ENCODE measurements at places on chromosomes 2 and 18.

- no peak for DNase-seq
Observed at GRCh38 chr2:160334028-160334741, 134.1 kb upstream of the ITGB6 start.

DNA sequence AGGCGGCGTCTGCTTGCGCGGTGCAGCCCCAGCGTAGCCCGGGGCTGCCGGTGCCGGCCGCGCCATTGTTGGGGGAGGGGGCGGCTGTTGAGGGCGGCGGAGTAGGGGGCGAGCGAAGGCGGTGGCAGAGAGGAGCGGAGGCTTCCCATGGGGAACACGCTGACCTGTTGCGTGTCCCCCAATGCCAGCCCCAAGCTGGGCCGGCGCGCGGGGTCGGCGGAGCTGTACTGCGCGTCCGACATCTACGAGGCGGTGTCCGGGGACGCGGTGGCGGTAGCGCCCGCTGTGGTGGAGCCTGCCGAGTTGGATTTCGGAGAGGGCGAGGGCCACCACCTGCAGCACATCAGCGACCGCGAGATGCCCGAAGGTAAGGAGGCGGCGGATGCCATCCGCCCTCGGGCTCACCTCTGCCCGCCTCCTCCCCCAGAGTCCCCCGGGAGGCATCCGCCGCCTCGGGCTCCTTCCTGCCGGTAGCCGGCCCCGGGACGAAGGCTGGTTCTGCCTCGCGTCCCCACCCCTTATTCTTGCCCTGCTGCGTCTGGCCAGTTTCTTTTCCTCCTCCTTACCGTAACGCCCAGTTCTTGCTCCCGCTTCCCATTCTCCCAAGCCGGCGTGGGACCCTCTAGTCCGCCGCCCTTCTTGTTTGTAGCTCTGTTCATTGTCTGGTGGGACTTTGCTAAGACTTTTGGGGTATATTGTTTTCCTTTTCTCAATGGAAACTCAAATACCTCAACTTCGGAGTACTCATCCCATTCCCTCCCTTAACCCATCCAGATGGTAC, 500 bp downstream of the CCNYL1 start:
- DNase-seq = no peak

GRCh38 chr2:8598295-8599165, 83.3 kb upstream of the ID2 start:
- DNase-seq = no peak

GRCh38 chr18:10377956-10378355, 76.5 kb upstream of the APCDD1 start:
- DNase-seq = no peak

DNA sequence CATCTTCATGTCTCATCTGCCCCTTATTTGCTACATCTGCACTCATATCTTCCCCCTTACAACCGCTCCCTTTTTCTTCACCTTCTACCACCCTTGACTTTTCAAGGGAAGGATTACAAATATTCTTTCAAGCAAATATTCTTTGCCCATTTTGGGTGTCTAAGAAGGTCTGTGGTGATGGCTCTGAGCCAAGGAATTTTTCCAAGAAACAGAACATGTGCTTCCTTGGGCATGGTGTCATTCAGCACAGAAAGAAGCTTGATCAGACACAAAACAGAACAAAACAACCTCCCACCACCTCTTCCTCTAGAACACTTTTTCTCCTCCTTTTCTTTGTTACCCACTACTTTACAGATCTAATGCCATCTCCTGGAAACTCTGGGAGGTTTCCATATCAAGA, 313.7 kb downstream of the SATB2 start:
- no peak for DNase-seq

DNA sequence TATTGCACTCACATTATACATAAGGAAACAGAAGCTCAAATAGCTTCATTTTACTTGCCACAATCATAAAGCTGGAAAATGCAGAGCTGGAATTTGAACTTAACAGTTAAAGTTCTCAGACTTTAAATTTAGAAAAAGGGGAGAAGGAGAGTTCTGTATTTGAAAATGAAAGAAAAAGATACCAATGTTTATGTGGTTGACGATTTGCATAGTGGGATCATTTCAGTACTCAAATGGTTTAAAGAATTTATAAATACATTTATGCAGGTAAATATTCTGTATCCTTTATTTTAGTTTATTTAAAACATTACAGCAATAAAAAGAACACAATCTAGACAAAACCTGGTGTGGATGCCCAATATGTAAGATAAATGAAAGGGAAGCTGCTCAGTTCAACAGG, 25.5 kb upstream of the STAT4 start:
- no peak for DNase-seq

- no peak for DNase-seq
Observed at GRCh38 chr2:130152816-130153595, 8.1 kb upstream of the CCDC74B start.

DNA sequence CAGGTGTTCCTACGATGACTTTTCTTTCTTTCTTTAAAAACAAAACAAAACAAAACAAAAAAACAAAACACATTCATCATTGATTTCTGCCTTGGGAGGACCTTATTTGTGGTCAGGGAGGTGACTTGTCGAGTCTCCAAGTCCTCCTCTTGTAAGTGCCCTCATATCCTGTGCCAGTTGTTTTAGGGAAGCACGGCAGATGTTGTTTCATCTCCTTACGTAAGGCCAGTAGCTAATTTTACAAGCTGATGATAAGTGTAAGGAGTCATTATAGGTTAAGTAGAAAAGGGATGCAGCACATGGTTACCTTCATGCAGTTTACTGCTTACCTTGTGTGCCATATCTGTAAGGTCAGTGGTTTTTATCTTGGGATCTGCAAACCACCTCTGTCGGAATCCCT, 52.2 kb downstream of the MRPS9 start:
- no peak for DNase-seq

DNA sequence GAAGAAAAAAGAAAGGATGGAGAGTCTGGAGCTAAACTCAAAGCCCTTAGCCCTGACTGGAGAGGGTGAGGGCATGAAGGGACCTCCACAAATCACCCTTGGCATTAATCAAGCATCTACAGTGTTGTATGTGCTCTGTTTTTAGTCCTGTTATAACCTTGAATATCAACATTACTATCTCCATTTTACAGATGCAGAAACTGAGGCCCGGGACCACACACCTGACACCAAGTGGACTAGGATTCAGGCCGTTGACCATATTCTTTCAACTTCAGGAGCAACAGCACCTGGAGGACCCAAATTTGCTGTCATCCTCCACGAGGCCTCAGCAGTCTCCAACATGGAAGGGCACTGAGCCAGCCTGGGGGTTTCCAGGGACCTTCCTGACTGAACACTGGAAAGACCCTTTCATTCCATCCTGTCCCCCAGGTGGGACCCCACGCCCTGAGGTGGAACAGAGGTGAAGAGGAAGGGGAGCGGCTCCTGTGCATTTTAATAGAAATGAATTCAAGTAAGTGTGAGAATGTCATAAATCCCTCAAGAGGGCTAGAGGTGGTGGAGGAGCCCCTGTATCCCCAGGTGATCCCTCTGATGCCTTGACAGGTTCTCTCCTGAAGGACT, 41.0 kb downstream of the SERTAD2 start:
- no peak for DNase-seq

- DNase-seq = no peak
Observed at GRCh38 chr2:240140920-240141319, 462 bp upstream of the OTOS start.

GRCh38 chr2:119753041-119753929, 6.4 kb upstream of the PTPN4 start:
- no peak for DNase-seq

DNA sequence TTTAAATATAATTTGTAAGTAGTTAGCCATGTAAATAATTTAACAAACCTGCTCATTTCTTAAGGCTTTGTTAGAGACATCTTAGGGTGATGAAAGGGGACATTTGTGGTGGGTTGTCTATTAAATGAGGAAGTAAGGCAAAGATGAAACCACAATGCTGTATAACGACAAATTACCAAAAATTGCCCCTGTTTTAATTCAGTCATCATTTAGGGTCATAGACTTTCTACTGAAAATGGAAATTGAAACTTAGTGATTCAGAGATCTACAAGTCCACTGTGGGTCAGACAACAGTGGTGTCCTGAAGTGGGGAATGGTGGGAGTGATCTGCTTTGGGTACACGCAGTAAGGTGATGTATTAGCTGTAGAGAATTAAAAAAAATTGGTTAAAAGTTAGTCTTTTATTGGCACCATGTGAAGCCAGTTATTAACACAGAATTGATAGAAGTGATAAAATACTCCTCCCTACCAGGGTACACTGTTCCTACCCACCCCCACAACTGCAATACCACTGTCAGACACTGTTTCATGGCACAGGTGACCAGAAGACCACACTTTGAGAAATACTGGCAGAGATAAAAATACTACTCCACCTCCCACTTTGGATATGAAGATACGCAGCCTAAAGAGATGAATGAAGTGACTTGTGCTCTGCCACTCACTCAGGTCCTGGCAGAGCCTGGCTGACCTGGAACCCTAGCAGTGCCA, 13.4 kb downstream of the CERS6 start:
- DNase-seq = no peak

- no peak for DNase-seq
Observed at GRCh38 chr2:212931271-212931670, 220.1 kb downstream of the IKZF2 start.

DNA sequence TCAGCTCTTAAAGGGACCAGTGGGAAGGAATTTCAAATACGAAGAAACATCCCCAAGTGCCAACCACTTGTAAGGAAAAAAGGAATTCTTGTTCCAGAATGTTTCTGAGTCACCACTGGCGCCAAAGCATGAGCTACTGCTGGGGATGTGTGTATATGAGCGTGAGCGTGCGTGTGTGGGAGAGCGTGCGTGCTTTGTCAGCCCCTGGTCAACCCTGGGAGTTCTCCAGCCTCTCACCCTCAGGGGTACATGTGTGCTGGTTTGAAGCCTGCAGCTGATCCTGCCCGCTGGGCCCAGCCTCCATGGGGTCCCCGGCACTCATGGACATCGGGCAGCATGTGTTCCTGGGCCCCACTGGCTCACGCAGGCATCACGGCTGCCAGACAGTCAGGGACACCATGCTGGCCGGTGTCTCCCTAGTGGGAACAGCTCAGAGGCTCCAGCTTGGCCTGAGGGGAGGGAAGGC, 17.1 kb downstream of the HS6ST1 start:
- DNase-seq = no peak

DNA sequence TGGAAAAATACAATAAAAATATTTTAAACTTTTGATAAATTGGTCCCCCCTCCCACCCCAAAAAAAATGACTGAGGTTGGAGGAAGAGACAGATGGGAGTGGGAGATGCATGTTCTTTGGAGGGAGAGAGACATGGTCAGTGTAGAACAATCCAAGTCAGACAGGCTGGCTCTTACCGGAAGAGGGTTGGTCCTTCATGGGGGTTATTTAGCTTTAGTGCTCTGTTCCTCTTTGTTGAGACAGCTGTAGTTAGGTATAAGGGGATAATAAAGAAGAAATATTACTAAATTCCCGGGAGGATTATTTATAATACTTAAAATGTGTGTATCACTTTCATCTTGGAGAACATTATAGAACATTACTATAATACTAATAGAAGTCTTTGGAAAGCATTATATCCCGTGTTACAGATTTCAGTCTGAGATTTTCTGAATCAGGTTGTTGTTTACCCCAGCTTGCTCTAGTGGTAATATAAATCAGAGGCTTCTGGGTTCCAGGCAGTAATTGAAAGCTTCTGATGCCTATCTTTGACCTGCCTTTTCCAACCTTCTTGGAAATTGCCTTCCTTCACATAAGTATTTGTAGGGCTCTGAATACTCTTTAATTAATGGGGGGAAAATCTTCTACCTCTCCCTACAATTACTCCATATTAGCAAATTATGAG, 87.7 kb downstream of the SPTBN1 start:
- no peak for DNase-seq

GRCh38 chr2:200620606-200621390, 35.0 kb downstream of the AOX1 start:
- no peak for DNase-seq

GRCh38 chr2:96148410-96149217, 3.4 kb upstream of the DUSP2 start:
- peak; percentile 52 for DNase-seq

- DNase-seq = no peak
Observed at GRCh38 chr2:20844246-20844645, 21.3 kb upstream of the LDAH start.

- no peak for DNase-seq
Observed at GRCh38 chr2:195520671-195521155, 136.3 kb upstream of the SLC39A10 start.

- DNase-seq = no peak
Observed at GRCh38 chr2:101474731-101475384, at the start of gene RFX8. Gene RFX8, minus strand, starts transcription at chr2:101475112. Its CDS starts 8,264 bp downstream, at chr2:101466848.

DNA sequence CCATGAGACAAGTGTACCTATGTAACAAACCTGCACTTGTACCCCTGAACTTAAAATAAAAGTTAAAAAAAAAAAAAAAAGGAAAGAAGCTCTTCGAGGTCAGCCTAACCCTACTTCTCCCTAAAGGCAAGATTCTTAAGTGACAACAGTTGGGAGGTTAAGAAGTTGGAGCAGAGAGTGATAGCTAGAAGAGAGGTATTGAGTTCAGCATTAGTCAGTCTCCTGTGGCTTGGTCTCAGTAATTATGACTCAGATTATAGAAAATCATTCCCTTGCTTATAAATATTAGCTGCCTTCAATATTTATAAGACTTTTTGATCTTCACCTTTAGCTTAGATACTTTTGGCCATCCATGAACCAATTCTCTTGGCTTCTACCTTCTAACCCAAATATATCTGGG, 926.8 kb upstream of the SLC39A10 start:
- DNase-seq = no peak

GRCh38 chr2:97732436-97733340, 19.3 kb downstream of the ZAP70 start:
- no peak for DNase-seq

All from esophagus squamous epithelium (tissue), 5 donors.